ENCODE measurements at places on chromosomes 7 and 10.

GRCh38 chr7:151630851-151631569 lies 111.3 kb upstream of the RHEB start:
- DNase-seq, result no peak

- DNase-seq, result no peak
These were observed 417.2 kb upstream of the C7orf33 start for GRCh38 chr7:148173369-148173768.

- DNase-seq, result no peak
These were observed 211.0 kb downstream of the WDR11 start for GRCh38 chr10:121062115-121062514.

- peak; percentile 35 for DNase-seq
These were observed 241.3 kb upstream of the KMT2E start for GRCh38 chr7:104772405-104773345.

DNA sequence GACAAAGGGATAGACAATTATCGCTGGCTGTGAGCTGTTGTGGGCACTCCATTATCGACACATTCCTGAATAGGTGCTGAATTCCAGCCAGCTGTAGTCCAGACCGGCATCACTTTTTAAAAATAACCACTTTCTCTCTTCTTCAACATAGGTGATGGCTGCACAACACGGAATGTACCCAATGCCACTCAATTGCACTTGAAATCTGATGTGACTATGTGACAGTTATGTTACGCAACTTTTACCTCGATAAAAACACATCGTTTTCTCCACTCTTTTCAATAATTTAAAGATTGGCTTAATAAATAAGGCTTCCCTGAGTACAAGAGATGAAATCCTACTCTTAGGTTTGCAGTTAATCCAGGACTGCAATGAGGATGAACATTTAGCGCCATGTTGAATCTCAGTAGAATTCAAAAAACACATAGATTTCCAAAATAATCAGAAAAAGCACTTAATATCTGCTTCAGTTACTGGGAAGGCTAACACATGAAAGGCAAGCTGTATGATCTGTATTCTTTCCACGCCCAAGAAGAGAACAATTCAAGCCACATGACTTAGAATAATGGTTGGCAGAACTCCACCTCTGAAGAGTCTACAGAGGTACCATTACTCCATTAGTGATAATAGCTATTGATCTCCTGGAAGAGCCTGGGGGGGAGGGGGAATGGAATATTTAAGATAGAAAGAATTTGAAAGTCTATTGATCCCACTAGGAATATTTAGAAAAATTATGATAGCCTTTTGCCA lies 3.6 kb downstream of the YWHAG start:
- no peak for DNase-seq

GRCh38 chr7:154770962-154771361 lies 232.0 kb downstream of the PAXIP1 start:
- peak; percentile 45 for DNase-seq

DNA sequence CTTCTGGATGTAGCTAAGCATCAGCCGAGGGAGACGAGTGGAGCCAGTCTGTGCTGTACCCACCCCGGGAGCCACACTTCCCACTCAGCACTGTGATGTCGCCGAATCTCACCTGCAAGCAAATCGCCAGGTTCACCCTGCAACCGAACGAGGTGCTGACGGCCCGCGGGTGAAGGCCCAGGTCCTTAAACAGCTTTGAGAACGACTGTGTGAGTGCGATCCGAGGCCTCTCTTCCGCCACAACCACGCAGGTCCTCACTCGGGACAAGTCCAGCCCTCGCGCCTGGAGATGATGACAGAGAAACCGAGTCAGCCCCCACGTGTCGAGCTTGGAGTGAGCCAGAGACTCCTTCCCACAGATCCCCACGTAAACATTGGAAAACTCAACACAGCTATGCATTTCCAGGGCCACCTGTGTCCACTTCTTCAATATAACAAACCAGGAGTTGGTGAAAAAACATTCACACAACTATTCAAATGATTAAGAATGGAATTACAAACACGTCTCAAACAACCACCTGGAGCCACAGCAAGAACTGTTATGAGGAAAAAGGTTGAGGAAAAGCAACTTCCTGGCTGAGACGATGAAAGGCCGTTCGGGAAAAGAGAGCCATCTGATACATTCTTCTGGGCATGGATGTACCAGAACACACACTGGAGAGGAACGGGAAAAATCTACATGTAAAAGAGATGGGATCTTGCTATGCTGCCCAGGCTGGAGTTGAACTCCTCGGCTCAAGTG lies 191.8 kb downstream of the ZMYND11 start:
- no peak for DNase-seq

DNA sequence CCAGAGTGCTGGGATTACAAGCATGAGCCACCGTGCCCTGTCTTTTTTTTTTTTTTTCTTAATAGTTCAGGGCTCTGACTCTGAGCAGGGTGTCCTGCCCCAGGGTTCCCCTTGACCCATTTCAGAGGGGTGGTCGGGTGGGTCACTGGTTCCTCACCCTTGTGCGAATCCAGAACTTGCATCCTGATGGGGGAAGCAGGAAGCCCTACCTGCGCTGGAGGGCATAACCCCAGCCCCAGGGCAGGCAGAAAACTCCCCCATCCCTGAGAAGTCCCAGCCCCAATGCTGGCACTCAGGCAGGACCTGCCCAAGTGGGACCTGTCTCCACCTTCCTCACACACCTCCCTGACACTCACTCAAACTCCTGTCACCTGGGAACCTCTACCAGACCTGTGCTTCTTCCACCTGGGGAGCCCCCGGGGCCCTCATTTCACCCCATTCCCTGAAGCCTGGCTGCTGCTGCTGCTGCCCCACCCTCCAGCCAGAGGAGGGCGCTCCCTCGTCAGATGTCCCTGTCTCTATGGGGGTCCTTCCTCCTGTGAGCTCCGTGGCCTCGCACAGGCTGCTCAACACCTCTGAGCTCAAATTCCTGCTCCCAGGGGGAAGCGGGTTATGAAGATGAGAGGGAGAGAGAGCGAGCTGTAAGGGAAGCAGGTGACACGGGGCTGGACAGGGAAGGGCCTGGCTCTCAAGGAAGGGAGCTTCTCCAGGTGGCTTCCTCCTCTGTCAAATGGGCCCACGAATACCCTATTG lies 15.1 kb upstream of the ZNF273 start:
- no peak for DNase-seq

DNA sequence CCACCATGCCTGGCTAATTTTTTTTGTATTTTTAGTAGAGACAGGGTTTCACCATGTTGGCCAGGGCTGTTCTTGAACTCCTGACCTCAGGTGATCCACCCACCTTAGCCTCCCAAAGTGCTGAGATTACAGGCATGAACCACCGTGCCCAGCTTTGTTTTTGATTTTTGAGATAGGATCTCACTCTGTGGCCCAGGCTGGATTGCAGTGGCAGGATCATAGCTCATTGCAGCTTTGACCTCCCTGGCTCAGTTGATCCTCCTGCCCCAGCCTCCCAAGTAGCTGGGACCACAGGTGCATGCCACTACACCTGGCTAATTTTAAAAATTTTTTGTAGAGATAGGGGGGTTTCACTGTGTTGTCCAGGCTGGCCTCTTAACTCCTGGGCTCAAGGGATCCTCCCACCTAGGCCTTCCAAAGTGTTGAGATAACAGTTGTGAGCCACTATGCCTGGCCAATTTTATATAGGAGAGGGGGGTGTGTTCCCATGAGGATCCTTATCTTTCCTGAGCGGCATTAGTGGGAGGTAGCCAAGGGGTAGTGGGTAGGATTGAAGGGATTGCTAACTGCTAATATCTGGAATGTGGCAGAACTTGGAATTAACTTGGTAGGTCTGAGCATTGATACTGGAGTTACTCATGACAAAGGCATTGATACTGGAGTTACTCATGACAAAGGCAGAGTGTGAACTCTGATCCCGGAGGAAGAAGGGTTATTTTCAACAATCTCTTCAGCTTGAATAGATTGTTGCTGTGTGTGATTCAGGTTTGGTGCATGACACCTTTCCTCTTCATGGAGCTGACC lies 1.0 kb upstream of the NOLC1 start:
- no peak for DNase-seq

DNA sequence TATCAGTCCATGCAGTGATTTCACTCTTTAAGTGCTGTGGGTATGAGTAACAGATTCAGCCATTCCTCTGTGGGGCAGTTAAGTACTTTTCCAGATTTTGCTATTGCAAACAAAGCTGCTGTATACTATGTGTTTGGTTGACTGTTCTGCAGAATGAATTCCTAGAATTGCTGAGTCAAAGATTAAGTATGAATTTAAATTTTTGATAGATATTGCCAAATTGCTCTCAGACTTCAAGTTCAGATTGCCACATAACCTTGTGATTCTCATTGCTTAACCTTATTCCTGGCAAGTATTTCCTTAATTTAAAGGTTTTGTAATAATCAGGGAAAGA lies 21.6 kb upstream of the SAR1A start:
- DNase-seq, result no peak

GRCh38 chr7:25179325-25179724 lies 49.0 kb downstream of the NPVF start:
- DNase-seq, result no peak

- no peak for DNase-seq
These were observed 656.1 kb upstream of the FOXK1 start for GRCh38 chr7:4025694-4026615.
